ENCODE measurements at places on chromosomes 13 and 19. TPM values are rescaled to one million over a fixed set of nuclear protein-coding genes. Genes with fewer than 3 reads are reported as not detected.

Gene RNF17
- total RNA-seq, result not detected

Gene NDFIP2
- total RNA-seq, result 46.5 TPM

Gene CNFN
- 0.76 TPM for total RNA-seq

Gene GPR12
- 0.06 TPM for total RNA-seq

Gene REXO1
- total RNA-seq, result 30.2 TPM

Measured in metanephros (tissue), 2 donors.